NK-92 treated with Interleukin-12 subunit alpha and Interleukin-12 subunit beta, amount 100 ng/mL, for 24 hours (cell line): ENCODE measurements at places on chromosomes 11 and 22.

DNA sequence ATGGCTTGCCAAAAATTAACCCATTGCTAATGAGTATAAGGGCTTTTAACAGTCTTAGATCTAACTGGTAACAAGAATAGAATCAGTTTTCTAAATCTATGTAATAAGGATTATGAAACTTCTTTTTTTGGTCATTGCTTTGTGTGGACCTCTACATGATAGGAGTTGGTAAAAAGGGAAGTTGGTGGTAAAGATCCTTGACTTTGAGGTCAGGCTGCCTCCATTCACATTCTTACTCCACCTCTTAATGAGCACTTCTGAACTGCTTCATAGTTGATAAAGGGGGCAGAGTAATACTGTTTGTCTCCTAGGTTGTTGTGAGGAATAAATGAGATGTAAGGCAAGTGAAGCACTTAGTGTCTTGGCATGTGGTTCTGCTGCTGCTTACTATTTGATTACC is 10.6 kb downstream of the EIF3M start:
- no peak for DNase-seq

- no peak for DNase-seq
Measured at GRCh38 chr22:50015451-50016307, 3.1 kb upstream of the IL17REL start.

DNA sequence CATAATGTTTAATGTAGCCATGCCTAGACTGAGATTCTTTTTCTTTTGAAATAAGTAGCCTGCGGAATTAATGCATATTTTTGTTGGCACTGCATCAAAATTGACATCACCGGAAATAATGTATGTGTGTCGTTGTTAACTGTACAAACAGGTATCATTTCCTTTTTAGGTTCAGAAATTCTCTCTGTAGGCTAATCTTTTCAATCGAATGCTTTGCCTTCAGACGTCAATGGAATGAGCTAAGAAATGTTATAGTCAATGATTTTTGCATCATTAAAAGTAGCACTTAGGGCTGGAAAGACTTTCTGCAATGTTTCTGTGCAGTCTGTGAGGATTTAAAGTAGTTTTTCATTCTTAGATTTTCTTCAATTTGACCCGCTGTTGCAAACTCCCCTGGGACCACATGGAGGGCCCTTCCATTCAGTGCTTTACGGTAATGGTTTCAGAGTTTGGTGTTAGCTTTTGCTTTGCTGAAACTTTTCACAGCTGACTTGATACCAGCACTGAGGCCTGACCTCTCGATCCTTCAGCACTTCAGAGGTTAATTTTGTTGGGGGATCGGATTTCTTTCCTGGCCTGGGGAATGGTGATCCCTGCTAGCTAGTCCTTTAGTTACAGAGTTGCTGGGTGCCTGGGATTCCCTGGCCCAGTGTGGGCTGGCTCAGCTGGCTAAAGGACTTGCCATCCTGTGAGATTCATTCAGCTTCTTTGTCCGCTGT is 137.8 kb downstream of the DBX1 start:
- no peak for DNase-seq

DNA sequence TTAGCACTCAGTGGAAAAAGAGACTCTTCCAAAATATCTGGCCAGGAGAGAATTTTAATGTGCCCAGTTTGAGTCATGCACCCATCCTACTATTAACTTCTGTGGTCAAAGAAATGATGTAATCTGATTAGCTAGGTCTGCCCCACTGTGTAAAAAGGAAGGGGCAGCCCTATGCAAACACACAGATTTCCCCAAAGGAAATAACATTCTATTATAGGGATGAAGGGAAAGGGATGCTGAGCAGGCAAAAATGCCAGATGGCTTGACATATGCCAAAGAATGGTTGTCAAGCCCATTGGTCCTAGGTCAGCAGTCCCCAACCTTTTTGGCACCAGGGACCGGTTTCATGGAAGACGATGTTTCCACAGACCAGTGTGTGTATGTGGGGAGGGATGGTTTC is 43.3 kb upstream of the PAK1 start:
- DNase-seq: no peak

- DNase-seq: no peak
Measured at GRCh38 chr11:134761926-134762247, 349.8 kb upstream of the B3GAT1 start.

- no peak for DNase-seq
Measured at GRCh38 chr11:126102436-126102981, 39.8 kb upstream of the CDON start.

DNA sequence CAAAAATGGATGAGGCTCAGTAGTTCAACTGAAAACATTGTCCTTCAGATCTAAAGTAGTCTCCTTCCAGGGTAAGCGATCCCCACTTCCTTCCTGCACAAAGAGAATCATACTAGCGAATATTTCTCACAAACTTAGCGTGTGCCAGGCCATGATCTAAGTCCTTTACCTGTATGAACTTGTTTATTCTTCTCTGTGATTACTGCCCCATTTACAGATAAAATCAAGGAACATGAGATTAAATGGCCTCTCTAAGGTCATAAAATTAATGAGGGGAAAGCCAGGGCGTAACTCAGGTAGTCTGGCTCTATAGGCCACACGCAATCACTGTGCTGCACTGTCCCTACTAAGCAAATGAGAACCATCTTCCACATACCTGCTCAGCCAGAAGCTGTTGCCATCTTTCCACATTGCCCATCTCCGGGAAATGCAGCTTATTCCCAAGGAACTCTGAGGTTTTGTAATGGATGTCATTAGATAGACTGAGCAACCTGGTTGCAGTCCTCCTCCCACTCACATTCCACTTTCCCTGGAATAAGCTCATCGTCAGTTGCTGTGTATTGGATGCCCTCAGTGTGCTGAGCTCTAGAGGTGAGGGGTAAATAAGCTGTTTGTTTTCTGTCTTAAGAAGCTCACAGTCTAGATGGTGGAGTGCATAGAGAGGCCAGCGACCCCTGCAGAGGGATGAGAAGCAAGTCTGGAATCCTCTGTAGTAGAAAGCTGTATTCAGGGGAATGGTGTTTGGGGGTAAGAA is 146.3 kb downstream of the SNX19 start:
- DNase-seq: no peak

DNA sequence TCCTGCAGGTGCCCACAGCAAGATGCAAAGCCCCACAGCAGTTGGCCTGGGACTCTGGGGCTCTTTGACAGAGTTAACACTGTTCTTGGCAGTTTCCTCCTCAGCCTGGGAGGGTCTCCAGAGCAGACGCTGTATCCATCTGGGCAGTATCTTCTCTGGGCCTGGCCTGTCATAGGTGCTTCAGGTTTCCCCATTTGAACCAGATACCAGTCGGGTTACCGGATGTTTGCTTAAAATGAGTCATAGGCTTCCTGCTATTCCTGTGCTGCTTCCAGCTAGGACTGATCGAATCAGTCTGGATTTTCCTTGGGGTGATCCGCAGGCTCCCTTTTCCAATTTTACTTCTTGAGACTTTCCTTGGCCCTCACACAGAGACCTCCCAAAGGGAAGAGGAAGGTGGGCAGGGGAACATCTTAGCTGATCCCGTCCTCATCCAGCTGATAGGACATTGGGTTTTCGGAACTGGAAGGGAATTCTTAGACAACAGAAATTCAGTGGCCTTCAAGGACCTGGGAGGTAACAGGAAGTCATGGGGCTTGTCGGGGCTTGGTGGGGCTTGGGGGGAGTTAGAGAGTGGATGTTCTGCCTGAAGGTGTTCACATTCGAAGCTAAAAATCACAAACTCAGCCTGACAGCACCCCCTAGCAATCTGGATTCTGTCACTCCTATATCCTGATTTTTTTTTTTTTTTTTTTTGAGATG is 2.4 kb upstream of the RANGAP1 start:
- no peak for DNase-seq

GRCh38 chr11:86673055-86673843 is 833 bp upstream of the ME3 start:
- no peak for DNase-seq

DNA sequence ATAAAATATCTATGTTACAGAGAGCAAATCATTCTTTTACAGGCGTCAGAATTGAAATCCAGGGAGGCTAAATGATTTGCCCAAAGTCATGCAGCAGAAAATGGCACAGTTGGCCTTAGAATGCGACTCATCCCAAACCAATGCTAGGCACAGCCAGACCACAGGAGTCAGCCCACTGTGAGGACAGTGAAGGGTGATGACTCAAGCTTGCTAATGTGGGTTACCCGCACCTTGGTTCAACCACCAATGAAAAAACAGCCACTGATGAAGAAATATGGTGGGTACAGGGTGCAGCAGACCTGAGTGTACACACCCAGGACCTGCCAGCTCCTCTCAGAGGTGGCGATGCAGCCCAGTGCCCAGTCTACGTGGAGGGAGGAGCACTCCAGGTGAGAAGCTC is 89.7 kb downstream of the ZC3H12C start:
- peak; percentile 24 for DNase-seq

- DNase-seq: no peak
Measured at GRCh38 chr11:92739491-92739890, 230.0 kb upstream of the MTNR1B start.

GRCh38 chr22:32348031-32348611 is 9.5 kb upstream of the RFPL3 start:
- no peak for DNase-seq

- DNase-seq: no peak
Measured at GRCh38 chr11:34653851-34654482, 33.1 kb downstream of the EHF start.

DNA sequence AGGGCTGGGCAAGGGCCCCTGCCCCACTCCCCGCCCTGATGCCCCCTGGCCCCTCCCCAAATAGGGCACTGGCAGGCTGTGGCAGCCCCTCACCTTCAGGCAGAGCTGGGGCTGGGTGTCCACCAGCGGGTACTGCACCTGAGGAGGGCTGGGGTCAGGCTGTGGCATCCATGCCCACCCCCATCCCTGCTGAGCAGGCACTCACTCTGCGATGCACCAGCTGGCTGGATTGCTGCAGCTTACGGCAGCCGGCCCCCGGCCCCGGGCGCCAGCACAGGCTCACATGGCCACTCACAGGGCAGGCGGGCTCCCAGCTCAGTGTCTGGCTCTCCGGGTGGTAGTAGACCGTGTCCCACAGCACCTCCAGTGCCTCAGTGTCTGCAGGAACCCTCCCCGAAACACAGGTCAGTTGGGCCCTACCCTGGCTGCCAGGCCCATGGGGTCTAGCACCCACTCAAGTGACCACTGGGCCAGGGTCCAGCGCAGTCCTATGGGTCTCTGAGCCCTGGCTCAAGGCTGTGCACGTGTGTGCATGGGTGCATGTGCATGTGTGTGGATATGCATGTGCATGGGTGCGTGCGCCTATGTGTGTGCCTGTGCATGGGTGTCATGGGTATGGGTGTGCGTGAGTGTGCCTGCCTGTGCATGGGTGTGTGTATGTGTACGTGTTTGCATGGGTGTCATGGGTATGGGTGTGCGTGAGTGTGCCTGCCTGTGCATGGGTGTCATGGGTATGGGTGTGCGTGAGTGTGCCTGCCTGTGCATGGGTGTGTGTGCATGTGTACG is 14.4 kb downstream of the IL17REL start:
- no peak for DNase-seq

- no peak for DNase-seq
Measured at GRCh38 chr11:71543866-71544265, 4.4 kb upstream of the KRTAP5-9 start.

GRCh38 chr11:119728211-119728626 is 781 bp downstream of the NECTIN1 start:
- no peak for DNase-seq

DNA sequence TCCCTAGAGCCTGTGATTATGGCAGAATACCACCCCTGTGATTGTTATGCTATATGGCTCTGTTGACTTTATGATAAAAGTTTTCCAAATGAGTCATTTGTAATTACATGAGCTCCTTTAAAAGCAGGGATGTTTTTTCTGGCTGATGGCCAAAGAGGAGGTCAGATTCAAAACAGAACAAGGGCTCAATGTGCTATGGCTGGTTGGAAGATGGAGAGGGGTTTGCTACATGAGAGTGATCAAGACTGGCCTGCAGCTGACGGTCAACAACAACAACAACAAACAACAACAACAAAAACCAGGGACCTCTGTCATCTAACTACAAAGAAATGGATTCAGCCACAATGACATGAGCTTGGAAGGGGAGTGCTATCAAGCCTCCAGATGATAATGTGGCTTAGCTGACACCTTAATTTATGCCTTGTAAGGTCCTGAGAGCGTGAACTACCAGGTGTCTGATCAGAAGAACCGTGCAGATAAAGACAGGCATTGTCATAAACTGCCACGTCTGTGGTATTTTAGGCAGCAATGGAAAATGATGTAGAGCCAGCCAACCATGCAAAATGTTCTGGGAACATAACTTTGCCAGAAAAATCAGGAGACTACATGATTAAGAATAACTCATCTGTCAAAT is 47.2 kb downstream of the PIWIL3 start:
- DNase-seq: no peak

- DNase-seq: no peak
Measured at GRCh38 chr11:35413598-35413997, 5.8 kb downstream of the SLC1A2 start.

DNA sequence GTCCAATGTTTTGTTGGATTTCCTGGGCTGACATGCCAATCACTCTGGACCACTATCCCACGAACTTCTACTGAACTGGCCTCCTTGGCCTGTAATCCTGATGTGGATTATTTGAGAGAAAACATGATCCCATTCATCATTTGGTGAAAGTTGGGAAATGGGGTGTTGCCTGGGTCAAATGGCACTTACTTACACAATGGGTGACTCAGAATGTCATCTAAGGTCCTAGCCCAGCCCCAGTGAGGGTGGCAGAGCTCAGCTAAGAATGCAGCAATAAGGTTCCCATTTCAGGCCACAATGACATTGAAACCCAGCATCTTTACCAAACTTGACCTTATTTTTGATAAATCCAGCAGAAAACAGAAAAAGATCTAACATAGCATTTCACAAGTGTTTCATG is 8.0 kb upstream of the DSCAML1 start:
- DNase-seq: no peak

GRCh38 chr22:17823226-17823625 is 49.0 kb upstream of the BID start:
- no peak for DNase-seq

DNA sequence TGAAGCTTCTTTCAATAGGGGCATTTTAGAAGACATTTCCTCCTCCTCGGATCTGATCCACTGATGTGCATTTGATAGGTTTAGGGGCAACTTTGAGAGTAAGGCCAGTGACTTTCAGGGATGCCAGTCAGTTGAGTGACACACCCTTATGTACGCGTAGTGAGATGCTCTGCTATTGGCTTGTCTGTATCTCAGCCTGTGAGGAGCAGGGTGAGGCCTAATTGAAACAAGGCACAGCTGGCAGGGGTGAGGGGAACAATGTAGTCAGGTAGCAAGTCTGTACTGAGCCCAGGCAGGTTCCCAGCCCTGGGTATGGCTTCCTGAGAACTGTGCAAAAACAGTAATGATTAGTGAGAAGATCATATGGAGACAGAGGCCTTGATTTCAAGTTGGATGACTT is 61.5 kb downstream of the STIM1 start:
- DNase-seq: no peak
